Smooth muscle cell of the umbilical artery (primary cell): ENCODE measurements at places on chromosomes 2 and 18. TPM values are rescaled to one million over a fixed set of nuclear protein-coding genes. Genes with fewer than 3 reads are reported as not detected.

SETBP1 gene
- 0.89 and 2.6 TPM in 2 replicates for total RNA-seq

REG3A gene
- total RNA-seq = not detected in 2 replicates

GDF7 gene
- under 0.01 and 0.05 TPM in 2 replicates for total RNA-seq

KYNU gene
- total RNA-seq = 0.18 and 1.8 TPM in 2 replicates

MYL1 gene
- total RNA-seq = not detected in 2 replicates

MAL gene
- not detected in 2 replicates for total RNA-seq

MZT2B gene
- total RNA-seq = 66.9 and 144 TPM in 2 replicates

CCNYL1 gene
- total RNA-seq = 8.0 and 18.6 TPM in 2 replicates

ALLC gene
- not detected in 2 replicates for total RNA-seq

CYP27A1 gene
- 1.4 and 8.0 TPM in 2 replicates for total RNA-seq

STAM2 gene
- 62.4 and 65.1 TPM in 2 replicates for total RNA-seq

PNKD gene
- 38.3 and 43.7 TPM in 2 replicates for total RNA-seq

POLR1A gene
- 13.1 and 29.9 TPM in 2 replicates for total RNA-seq

RNF125 gene
- 0.23 TPM in 1 of 2 replicates, not detected in the other for total RNA-seq
